ENCODE measurements at places on chromosomes 1 and 21.
A peak's percentile ranks its signal among the peaks of the same experiment; 100 is the strongest.

DNA sequence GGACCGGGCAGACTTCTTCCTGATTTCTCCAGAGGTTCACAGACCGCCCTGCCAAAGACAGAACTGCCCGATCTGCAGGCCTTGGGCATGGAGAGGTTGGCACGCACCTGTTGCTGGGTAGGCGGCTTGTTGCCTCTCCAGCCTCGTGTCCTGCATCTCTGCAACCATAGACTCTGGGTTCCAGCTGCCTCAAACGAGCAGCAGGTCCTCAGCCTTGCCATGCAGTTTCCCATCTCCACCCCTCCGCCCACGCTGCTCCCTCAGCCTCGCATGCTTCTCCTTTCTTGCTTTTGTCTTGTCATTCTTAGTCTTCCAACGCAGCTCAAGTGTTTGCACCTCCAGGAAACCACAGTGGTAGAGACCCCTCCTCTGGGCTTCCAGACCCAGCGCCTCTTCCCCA, 126.2 kb downstream of the LACTBL1 start:
- DNase-seq: no peak

- peak; percentile 57 for DNase-seq
Measured at GRCh38 chr1:157963713-157964112, 29.7 kb upstream of the KIRREL1 start.

GRCh38 chr1:192167011-192167410, 8.7 kb downstream of the RGS18 start:
- no peak for DNase-seq

DNA sequence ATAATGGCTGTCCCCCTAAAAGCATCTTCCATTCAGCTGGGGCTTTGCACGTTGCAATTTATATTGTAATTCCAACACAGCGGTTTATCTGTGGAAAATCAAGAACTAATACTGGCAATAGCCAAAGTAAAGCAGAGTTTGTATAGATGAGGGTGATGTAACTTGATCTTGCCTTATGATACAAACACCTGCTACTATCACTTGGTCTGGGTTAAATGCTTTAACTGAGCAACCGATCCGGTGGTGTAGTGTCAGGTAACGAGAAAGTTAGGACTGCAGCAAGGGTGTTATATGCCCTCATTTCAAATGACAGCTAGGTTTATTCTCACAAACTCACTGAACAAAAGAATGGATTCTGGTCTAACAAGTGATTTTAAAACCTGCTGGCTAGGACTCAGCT, 47.3 kb upstream of the PLPPR4 start:
- DNase-seq: no peak

- no peak for DNase-seq
Measured at GRCh38 chr21:17789656-17790055, 29.5 kb downstream of the C21orf91 start.

- no peak for DNase-seq
Measured at GRCh38 chr1:41380979-41381691, 19.9 kb downstream of the FOXO6 start.

- DNase-seq: no peak
Measured at GRCh38 chr21:44539991-44540666, at the start of gene KRTAP10-1. TSS of gene KRTAP10-1 (minus strand) at chr21:44540195. CDS start at chr21:44540150, 45 bp downstream.

DNA sequence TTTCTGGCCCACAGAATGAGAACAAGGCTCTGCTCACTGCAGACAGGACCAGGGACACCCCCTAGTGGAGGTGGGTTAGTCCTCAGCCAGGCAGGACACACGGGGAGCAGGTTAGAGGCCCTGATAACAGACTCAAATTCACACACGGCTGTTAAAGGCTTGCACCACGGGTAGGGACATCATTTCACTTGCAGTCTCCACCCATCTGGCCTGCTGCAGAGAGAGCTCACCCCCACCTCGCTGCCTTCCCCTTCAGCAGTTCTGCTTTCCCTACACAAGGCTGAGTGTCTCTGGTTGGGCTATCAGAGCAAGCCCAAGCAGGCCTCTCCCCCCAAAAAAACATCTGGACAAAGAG, 20.6 kb downstream of the MEF2D start:
- no peak for DNase-seq
